Smooth muscle cell of the umbilical artery (primary cell): ENCODE measurements at places on chromosomes 1 and 21. TPM values are rescaled to one million over a fixed set of nuclear protein-coding genes. Genes with fewer than 3 reads are reported as not detected.

The VCAM1 gene
- total RNA-seq = 64.1 and 73.6 TPM in 2 replicates

The C8B gene
- under 0.01 TPM in 1 of 2 replicates, not detected in the other for total RNA-seq

The AMY2A gene
- not detected in 2 replicates for total RNA-seq

The ANKRD45 gene
- under 0.01 and 2.6 TPM in 2 replicates for total RNA-seq

The AMPD1 gene
- not detected in 2 replicates for total RNA-seq

The FLG2 gene
- total RNA-seq = not detected in 2 replicates

The DIPK1A gene
- 12.5 and 13.1 TPM in 2 replicates for total RNA-seq

The CYYR1 gene
- 0.28 and 0.30 TPM in 2 replicates for total RNA-seq
